ENCODE measurements at places on chromosomes 16 and 17. TPM values are rescaled to one million over a fixed set of nuclear protein-coding genes. Genes with fewer than 3 reads are reported as not detected.

- no peak for DNase-seq
These were observed 240.6 kb downstream of the FOXL1 start for GRCh38 chr16:86818671-86819532.

GRCh38 chr16:87780385-87780989 lies 14.7 kb upstream of the KLHDC4 start:
- DNase-seq, result peak; percentile 30

- no peak for DNase-seq
These were observed 20.5 kb downstream of the EFTUD2 start for GRCh38 chr17:44878627-44879221.

Gene ERBB2
- 2.9 TPM for total RNA-seq
